ENCODE measurements at places on chromosomes 3 and 15. TPM values are rescaled to one million over a fixed set of nuclear protein-coding genes. Genes with fewer than 3 reads are reported as not detected.

GRM7 gene
- total RNA-seq, result not detected

ANKUB1 gene
- not detected for total RNA-seq

IQCH gene
- total RNA-seq, result 0.69 TPM

RFT1 gene
- total RNA-seq, result 11.8 TPM

MUC20 gene
- total RNA-seq, result 0.34 TPM

P2RY14 gene
- not detected for total RNA-seq

CTXN2 gene
- not detected for total RNA-seq
